ENCODE measurements at places on chromosomes 6 and 20.

- DNase-seq: no peak
Observed at GRCh38 chr6:19549109-19549508, 288.1 kb upstream of the ID4 start.

DNA sequence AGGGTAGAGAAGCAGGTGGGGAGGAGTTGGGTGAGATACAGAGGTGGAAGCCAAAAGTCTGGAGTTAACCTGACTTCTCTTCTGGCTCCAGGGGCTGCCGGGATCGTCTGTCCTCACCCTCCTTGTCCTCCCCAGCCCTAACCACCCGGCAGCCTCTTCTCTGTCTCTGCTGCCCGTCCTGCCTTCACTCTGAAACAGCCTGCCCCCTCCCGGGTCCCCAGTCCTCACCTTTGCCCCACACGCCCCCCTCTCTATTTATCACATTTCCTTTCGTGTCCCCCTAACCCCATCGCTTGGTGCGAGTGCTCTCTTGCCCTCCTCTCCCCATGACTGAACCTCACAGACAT lies 5.7 kb downstream of the RING1 start:
- no peak for DNase-seq

DNA sequence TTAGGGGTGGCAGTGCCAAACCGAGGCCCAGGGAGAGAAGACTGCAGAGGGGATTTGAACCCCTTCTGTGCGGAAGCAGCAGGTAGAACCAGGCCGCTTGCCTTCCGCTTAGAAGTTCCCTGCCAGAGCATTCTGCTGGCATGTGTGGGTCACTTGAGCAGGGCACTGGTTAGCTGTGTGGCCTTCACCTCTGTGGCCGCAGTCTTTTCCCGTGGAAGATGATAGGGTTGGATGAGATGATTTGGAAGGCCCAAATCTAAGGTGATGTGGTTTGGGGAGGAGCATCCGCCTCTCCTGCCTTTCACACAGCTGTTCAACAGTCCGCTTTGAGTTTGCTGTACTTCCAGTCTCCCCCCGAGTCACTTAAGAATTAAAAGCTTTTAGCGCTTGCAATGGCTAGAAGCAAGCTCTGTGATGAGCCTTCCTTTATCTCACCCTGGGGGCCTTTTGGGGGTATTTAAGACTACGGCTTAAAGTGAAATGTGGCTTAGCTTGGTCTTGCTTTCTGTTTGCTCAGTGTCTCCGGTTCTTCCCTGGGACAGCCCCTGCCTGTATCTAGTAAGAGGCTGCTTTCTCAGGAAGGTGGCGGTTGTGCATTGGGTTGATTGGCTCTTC lies 743 bp downstream of the CMTR1 start:
- peak; percentile 11 for DNase-seq

- DNase-seq: no peak
Observed at GRCh38 chr6:142871910-142872331, 73.1 kb downstream of the HIVEP2 start.

DNA sequence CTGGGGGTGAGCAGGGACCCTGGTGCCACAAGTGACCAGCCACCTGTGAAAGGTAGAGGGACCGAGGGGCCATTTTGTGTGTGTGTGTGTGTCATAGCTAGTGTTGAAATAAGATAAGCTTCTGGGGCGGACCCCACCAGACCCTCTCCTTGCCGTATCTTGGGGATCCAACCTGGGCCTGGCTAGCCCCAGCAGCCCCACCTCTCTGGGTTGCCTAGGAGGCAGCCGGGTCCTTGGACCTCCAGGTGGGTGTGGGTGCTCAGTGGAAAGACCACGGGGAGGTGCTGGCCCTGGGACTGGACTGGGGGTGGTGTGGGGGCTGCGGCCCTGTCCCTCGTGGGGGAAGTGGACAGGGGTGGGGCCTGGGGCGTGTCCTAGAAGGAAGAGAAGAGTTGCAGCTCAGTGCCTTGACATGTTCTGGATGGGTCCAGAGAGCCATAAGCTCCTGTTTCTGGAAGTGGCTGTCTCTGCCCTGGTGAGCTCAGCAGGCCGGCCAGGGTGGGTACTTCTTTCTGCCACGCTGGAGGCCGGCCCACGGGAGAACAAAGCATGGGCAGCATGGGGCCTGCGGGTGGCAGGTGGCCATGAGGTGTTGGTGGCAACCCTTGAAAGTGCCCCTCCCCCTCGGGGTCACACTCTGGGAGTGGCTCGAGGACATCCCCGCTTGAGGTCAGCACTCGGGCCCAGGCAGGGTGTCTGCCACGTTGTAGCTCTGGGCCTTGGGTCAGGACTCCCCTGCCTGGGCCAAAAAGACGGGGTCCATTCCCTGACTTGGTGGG lies 8.4 kb downstream of the RBBP8NL start:
- DNase-seq: no peak

- DNase-seq: no peak
Observed at GRCh38 chr6:10397756-10398445, 17.0 kb downstream of the TFAP2A start.

GRCh38 chr6:25944688-25945574 lies 14.4 kb upstream of the SLC17A2 start:
- no peak for DNase-seq

DNA sequence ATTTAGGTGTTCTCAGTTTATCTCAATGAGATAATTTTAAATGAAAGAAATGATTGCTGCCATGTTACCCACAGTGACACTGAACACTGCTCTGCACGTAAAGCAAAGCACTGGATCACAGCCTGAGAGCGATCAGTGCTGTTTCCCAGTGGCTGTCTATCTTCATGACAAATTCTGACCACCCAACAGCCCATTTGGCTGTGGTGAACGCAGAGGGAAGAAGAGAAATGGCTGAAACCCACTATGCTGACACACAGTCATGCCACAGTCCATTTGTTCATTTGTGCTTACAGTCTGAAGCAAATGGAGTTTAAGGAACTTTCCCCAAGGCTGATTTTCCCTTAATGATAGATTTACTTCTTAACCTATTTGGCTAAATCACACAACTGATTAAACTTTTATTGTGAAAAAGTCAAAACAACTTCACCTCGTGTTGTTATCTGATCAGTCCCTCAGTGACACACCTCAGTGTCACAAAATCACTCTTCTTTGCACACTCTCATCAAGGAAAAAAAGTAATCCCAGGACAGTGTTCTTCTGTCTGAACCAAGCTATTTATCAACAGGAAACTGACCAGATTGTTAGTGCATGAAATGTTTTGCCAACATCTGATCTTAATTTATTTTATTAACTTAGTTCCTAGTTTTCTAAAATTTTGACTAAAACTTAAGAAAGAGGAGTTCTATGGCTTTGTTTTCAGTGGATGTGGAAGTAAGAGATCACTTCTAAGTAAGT lies 225.1 kb downstream of the TBX18 start:
- no peak for DNase-seq

- no peak for DNase-seq
Observed at GRCh38 chr6:120871416-120872261, 462.6 kb downstream of the TBC1D32 start.

DNA sequence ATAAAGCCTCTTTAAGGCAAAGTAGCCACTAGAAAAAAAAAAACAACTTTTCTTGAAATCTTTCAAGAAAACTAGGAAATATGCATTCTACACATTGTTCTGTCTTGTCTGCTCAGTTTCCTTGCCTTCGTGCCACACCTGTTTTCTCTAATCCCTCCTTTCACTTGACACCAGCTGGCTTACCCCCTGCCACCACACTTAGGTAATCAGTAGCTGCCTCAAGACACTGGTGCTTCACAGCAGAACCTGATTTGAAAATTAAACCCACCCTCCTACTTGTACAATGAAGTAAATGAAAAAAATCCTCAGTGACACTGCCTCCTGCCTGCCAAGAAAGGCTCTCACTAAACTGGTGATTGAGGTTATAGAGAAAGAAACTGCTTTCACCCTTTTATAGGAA lies 45.8 kb upstream of the SCML4 start:
- no peak for DNase-seq

GRCh38 chr6:100979267-100979666 lies 98.1 kb upstream of the ASCC3 start:
- DNase-seq: no peak

DNA sequence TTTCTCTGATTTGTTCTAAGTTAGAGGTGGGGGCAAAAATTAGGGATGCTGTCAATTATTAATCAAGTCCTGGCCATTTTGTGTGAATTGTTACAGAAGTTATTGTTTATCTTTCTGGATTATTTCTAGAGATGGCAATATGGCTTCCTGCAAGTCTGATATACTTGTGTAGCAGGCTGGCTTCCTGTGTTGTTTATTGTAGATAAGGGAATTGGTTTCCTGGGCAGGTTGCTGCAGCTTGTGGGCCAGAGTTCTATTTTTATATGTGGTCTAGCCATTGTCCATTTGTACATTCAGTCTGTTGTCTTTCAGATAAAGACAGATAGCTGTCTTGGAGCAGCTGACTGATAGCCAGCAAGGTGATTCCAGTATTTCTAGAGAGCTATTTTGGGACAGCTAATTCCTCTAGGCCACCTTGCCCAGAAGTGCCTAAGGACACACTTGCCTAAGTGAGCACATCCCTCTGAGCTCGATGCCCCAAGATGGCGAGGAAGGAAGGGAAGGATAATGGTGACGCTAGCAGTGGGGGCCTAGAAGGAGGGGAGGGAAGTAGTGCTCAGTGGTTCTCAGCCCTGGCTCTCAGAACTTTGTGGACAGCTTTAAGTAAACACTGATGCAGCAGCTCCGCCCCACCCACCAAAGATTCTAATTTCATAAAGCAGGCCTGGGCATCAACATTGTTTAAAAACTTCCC lies 25.5 kb downstream of the DDO start:
- DNase-seq: no peak

DNA sequence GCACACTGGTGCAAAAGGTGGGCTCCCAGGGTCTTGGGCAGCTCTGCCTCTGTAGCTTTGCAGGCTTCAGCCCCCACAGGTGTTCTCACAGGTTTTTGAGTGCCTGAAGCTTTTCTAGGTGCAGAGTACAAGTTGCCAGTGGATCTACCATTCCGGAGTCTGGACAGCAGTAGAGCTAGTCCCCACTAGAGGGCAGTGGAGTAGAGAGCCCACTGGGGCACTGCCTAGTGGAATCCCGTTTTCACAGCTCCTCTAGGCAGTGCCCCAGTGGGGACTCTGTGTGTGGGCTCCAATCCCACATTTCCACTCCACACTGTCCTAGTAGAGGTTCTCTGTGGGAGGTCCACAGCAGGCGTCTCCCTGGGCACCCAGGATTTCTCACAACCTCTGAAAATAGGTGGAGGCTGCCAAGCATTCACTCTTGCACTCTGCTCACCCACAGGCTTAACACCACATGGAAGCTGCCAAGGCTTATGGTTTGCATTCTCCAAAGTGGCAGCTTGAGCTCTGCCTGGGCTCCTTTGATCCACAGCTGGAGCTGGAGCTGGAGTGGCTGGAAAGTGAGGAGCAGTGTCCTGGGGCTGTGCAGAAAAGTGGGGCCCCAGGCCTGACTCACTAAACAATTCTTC lies 86.3 kb upstream of the PROKR2 start:
- no peak for DNase-seq

- no peak for DNase-seq
Observed at GRCh38 chr20:54197621-54198604, 10.0 kb upstream of the PFDN4 start.

GRCh38 chr20:13909067-13909466 lies 81.3 kb downstream of the SEL1L2 start:
- no peak for DNase-seq

DNA sequence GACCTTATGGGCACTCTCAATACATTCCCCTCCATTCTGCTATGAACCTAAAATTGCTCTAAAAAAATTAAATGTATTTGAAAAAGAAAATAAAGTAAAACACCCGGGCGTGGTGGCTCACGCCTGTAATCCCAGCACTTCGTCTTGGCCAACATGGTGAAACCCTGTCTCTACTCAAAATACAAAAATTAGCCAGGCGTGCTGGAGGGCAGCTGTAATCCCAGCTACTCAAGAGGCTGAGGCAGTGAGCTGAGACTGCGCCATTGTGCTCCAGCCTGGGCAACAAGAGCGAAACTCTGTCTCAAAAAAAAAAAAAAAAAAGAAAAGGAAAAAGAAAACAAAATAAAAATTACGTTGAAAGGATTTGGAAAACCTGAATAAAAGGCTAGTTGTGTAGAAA lies 60.5 kb downstream of the CD164 start:
- no peak for DNase-seq

GRCh38 chr20:37615340-37616109 lies 78.3 kb upstream of the CTNNBL1 start:
- DNase-seq: peak; percentile 19

DNA sequence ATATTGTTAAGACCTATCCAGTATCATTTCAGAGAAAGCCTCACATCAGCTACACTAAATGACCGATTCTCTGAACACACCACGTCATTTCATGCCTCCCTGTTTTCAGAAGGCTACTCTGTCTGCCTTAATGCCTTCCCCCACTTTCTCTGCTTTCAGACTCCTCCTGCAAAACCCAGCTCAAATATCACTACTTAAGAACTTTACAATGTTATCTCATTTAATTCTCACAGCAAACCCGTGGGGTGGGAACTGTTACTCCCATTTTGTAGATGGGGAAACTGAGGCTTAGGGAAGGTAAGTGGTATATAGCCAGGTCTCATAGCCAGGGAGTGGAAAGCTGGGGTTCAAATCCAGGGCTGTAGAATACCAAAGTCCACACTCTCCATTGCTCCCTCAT lies 2.8 kb downstream of the CYP24A1 start:
- DNase-seq: no peak

DNA sequence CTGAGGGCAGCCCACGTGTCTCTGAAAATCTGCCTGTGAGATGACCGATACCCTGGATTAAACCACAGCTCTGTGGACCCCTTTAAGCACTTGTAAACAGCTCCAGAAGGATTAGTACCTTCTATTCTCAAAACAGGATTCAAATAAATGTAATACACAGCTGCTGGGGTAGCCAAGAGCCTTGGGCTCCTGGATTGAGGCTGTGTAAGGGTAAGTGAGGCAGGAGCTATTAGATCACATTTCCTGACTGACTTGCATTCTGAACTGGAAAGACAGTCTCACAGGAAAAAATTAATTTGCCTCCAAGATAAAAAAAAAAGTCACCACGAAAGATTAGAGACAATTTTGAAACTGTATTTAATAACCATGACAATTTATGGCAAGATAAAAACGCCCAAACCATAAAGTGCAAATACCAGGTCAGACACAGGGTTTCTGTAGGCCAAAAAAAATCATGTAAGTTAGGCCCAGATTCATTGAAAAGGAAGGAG lies 78.0 kb downstream of the TRMT11 start:
- DNase-seq: no peak

DNA sequence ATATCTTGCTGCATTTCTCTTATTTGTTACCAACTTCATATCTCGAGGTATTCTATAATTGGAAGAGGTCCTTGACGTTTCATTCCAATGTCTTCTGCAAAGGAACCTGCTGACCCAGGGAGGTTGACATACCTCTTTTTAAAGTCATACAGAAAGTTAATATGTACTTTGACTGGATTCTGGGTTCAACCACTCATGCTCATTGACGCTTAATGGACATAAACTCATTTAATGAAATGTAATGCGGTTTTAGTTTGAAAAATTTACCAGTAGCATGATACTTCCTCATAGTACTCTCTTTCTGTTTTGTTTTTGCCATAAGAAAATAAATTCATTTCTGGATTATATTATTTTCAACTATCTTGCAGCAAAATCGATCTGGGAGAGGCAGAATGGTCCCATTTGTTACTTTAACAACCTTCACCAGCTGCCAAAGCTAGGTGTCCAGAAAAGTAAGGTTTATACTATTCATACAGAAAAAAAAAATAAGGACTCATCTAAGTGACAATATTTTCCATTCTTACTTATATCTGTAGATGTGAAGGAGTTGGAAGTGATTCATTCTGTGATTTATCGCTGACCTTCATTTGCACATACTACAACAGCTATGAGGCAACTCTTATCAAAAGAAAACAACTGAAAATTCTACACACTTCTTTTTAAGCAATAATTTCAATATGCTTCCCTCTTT lies 101.6 kb downstream of the ATXN1 start:
- no peak for DNase-seq

All from stimulated activated CD8-positive, alpha-beta memory T cell treated with anti-CD3 and anti-CD28 coated beads, Interleukin-4, amount 100 ng/mL, for 24 hours (primary cell).